ENCODE measurements at places on chromosomes 7 and 10. TPM values are rescaled to one million over a fixed set of nuclear protein-coding genes. Genes with fewer than 3 reads are reported as not detected.

Gene LAMB4
- not detected for total RNA-seq

Gene ADIRF
- total RNA-seq: 59.4 TPM

Gene GPR15LG
- total RNA-seq: not detected

Gene ACTR1A
- 283 TPM for total RNA-seq
